CD4-positive, alpha-beta T cell treated with Interleukin-12 subunit alpha and Interleukin-12 subunit beta, for 1 hour (primary cell): ENCODE measurements at places on chromosomes 7 and 10.

DNA sequence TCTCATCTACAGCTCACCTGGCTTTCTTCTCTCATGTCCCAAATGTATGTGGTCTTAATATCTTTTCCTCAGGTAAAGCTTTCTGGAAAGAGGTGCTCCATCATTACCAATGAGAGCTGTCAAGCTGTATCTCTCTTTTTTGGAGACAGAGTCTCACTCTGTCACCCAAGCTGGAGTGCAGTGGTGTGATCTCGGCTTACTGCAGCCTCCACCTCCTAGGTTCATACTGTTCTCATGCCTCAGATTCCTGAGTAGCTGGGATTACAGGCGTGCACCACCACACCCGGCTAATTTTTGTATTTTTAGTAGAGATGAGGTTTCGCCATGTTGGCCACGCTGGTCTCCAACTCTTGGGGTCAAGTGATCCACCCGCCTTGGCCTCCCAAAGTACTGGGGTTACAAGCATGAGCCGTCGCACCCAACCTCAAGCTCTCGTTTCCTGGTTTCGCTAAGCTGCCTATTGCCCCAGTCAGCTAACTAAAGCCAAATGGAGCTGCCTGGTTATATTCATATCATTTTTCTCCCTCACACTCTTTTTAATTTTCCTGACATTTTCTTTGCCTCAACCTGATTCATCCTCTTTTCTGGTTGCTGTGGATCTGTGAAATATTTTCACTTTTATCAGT is 60.5 kb downstream of the SUFU start:
- DNase-seq: no peak

- DNase-seq: no peak
Observed at GRCh38 chr7:154912871-154913637, 89.9 kb downstream of the PAXIP1 start.

DNA sequence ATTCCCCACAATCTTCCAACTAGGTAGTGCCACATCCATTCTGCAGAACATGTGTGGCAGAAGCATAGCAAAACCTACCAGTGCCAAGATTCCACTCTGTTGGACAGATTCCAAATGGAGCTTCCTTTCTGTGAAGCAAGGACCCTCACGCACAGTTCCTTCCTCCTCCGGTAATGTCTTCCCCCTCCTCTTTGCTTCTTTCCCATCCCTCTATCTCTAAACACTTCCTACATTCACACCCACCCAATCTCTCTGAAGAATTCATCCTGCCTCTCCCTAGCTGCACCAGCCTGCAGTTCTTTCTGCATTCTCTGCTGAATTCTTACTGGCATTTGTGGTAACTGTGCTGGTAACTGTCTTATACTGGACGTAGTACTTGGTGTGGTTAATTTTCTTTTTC is 124.9 kb downstream of the RNLS start:
- DNase-seq: no peak

GRCh38 chr10:58201704-58202103 is 66.0 kb downstream of the IPMK start:
- no peak for DNase-seq

GRCh38 chr7:22799633-22800032 is 23.0 kb downstream of the TOMM7 start:
- DNase-seq: no peak

- no peak for DNase-seq
Observed at GRCh38 chr7:10122551-10123100, 851.0 kb upstream of the PHF14 start.

DNA sequence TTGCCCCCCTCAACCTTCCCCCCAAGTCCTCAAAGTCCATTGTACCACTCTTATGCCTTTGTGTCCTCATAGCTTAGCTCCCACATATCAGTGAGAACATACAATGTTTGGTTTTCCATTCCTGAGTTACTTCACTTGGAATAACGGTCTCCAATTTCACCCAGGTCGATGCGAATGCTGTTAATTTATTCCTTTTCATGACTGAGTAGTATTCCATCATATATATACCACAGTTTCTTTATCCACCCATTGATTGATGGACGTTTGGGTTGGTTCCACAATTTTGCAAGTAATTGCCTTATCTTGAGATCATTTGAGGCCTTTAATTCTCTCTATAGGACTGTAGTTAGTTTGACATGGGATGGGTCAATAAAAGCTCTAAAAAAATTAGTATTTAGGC is 124.7 kb downstream of the ARL4A start:
- DNase-seq: no peak

DNA sequence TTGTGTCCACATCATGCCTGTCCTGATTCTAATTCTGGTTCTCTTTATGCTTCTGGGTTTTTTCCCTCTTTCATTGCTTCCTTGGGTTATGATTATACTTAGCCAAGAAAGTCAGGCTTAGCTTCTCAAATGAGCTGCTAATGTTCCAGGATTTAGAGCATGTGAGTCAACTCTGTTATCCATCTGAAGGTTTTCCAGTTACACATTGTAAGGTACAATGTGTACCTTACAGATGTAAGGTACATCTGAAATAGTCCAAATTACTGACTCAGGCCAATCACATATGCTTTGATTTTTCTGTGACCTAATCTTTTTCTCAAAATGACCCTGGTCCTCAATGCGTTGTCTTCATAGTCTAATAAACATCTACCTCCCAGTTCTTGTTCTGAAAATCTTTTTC is 13.3 kb upstream of the MIOS start:
- no peak for DNase-seq

GRCh38 chr7:27662490-27663205 is at the start of gene HIBADH:
TSS of gene HIBADH (minus strand) at chr7:27662883. CDS start at chr7:27662788, 95 bp downstream.
- DNase-seq: peak; percentile 98

GRCh38 chr7:49386792-49387191 is 386.6 kb upstream of the VWC2 start:
- no peak for DNase-seq

DNA sequence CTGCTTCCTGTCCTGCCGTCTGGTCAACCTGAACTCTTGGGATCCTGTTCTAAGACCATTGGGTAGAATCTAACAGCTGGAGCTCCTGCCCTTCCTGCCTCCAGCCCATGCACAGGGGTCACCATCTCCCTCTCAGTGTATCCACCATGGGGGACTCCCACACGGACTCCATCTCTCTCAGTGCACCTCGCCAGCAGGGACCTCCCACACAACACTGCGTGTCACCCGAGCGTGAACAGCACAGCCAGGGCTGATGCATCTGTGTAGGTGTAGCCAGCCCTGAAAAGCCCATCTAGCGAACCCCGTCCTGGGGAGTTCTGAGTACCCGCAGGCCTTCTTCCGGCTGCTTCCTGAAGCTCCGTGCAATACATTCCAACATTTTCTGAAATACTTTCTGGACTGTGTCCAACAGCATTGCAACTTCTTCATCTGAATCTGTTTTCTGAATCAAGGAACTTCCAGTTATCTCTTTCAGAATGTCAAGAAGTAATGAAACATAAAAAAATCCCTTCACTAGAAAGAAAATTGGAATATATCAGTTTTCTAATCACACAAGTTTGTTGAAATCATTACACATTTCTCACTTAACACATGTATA is 52.5 kb downstream of the NCAPG2 start:
- DNase-seq: no peak

GRCh38 chr10:91885362-91886079 is 23.8 kb downstream of the FGFBP3 start:
- DNase-seq: no peak

- DNase-seq: no peak
Observed at GRCh38 chr10:109991266-109991855, 16.4 kb upstream of the ADD3 start.

GRCh38 chr7:70719125-70719524 is 412.8 kb upstream of the GALNT17 start:
- DNase-seq: no peak

- no peak for DNase-seq
Observed at GRCh38 chr7:156466272-156466671, 174.3 kb upstream of the RNF32 start.

- peak; percentile 83 for DNase-seq
Observed at GRCh38 chr10:75187961-75188426, 22.6 kb upstream of the VDAC2 start.

DNA sequence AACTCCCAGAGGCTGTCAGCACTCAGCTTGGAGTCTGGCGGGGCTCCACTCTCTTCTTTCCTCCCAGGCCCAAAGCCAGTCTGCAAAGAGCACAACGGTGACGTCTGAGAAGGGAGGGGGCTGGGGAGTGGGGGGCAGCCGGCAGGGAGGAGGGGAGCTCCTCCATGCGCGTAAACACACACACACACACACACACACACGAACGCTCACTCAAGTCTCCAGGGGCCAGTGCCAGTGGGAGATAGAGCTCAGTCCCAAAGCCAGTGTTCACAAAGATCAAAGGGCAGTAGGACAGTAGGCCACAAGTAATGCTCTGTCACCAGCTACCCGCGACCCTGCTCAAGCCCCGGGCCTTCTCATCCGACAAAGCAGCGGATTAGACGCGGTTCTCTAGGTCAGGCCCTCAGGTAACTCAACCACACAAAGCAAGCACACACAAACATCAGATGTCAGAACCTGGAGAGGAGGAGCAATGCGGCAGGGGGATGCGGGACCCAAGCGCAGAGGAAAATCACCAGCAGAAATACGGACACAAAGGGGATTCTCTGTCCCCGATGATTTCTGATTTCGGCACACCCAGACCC is 19.9 kb downstream of the TCAF1 start:
- DNase-seq: no peak

GRCh38 chr10:14024329-14025202 is 306.2 kb downstream of the FRMD4A start:
- DNase-seq: no peak

GRCh38 chr7:151133986-151134742 is 33.3 kb downstream of the GBX1 start:
- no peak for DNase-seq

GRCh38 chr7:134593530-134594392 is 44.9 kb downstream of the AKR1B15 start:
- no peak for DNase-seq

DNA sequence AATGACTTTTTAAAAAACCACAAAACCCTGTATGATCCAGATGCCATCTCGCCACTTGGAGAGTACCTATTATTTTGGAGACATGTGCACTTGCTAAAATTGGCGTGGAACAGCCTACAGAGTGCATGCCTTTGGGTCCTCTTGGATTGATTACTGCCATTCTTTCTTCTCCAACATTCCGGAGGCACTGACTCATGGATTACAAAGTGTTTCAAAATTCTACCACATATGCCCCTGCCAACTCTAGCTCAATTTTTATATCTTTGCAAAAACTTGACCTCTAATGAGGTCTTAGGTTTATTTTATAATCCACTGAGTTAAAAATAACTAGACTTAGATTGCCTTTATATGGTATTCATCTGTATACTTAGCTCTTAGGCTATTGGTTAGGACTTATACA is 55.8 kb upstream of the KIF5B start:
- no peak for DNase-seq

- no peak for DNase-seq
Observed at GRCh38 chr7:141563956-141564623, 12.9 kb downstream of the AGK start.

- DNase-seq: no peak
Observed at GRCh38 chr10:112960151-112960681, 10.2 kb downstream of the TCF7L2 start.

DNA sequence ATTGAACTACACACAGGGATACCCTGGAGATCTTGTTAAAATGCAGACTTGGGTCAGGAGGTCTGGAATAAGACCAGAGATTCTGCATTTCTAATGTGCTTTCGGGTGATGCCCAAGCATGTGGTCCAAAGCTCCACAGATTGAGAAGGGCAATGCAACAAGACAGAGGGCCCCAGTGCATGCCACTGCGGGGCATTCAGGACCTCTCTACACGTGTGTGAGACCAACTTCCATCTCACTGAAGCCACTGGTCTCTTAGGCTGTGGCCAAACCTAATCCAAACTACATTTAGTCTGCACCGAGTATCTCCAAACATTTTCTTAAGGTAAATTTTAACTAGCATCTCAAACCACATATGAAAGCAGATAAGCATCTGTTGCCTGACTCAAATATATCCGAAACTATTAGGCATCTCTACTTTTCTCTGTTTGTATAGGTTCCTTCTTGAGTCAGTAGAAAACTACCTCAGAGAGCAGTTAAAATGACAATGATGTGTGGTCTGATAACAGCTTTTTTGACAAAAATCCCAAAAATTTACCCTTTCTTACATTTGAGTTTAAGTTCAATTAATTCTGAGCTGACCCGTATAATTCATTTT is 107.5 kb downstream of the ELMO1 start:
- DNase-seq: peak; percentile 33
